ENCODE measurements at places on chromosomes 11 and 22.

- peak; percentile 41 for DNase-seq
Observed at GRCh38 chr11:125429174-125429707, 66.8 kb downstream of the FEZ1 start.

DNA sequence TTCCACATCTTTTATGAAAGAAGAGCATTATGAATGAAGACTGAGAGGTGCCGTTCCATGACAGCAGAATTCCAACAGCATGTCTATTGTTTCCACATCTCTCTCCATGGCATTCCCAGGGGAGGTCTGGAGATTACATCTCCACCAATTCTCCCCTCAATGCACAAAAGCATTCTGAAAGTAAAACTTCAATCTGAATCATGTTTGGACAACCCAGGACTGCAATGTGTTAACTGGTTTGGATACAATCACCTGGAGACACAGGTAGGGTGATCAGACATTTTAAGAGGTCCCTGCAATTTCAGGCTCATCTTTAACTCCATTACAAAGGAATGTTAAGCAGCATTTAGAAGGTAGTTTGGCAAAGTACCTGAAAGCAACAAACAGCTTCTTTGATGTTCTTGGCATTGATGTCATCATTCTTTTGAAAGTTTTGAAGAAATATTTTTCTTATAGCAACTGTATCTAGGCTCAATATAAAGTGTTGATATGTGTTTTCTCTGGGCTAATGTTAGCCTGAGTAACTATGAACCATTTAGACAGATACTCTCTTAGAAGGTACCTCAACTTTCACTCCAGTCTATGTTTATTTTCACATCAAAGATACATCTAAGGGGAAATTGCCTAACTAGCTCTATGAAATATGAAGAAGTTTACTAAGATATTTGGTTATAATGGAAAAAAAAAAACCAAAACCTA is 181.4 kb upstream of the MTMR2 start:
- DNase-seq: no peak

DNA sequence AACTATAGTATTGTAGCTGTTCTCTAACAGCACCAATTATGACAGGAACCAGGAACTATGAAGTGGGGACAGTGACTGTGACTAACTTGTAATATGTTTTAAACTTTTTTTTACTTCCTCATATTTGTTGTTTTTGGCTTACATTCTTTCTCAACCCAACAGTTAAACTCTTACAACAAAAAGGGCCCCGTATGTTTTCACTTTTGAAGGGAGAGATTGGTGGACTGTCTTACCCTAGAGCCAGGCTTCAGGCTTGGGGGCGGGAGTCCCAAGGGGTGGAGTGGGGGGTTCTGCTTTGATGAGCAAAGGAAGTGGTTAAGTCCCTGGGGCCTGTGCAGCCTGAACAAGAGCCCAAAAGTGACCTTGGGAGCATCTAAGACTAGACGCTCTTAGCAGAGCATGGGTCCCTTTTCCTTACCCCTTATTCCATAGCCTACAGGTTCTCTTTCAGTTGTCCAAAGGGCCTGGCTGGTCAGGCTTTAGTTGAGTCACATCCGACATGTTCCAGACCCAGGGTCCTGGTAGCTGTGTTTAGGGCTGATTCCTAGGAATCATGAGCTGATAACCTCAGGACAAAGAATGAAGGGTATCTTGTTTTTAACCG is 38.8 kb downstream of the STIM1 start:
- DNase-seq: no peak

- no peak for DNase-seq
Observed at GRCh38 chr11:30758518-30758917, 172.4 kb upstream of the MPPED2 start.

- peak; percentile 37 for DNase-seq
Observed at GRCh38 chr11:111938687-111939160, 1.6 kb downstream of the DIXDC1 start.

DNA sequence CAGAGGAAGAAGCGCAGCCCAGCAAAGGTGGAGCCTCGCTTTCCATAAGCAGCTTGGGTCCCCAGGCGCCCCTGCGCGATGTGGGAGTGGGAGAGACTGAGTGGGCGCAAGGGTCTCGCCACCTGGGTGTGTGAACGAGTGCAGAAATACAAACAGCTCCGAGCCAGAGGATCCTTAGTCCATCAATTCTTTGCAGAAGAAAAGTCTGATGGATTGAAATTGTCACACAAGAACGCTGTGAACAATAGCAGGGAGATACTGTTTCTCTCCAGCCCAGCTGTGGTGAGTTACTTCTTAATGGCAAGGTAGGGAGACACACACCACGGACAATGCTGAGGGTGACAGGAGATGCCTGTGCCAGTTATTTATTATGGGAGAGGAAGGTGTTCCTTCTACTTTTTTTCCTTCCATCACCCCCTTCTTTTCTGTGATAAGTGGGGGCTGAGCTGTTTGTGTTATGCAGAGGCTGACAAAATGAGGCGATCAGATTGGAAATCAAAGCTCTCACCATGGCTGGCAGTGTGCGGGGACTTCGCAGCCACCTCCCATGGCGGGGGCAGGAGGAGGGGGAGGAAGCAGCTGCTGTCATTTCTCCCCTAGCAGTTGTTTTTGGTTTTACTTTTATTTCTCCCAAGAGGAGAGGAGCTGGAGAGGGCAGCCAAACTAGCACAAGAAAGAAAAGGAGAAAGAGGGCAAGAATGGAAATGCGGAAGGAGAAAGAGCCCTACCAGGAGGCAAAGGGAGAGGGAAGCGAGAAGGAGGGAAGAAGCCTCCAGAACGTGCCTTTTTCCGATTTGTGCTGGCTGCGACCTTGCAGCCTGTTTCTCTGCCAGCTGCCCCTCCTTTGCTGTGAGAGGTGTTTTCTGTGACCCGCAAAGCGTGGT is 755.8 kb downstream of the NTM start:
- DNase-seq: no peak

GRCh38 chr11:14042686-14043465 is 80.4 kb downstream of the SPON1 start:
- no peak for DNase-seq

GRCh38 chr11:81237139-81237538 is 1496.5 kb downstream of the FAM181B start:
- DNase-seq: no peak

DNA sequence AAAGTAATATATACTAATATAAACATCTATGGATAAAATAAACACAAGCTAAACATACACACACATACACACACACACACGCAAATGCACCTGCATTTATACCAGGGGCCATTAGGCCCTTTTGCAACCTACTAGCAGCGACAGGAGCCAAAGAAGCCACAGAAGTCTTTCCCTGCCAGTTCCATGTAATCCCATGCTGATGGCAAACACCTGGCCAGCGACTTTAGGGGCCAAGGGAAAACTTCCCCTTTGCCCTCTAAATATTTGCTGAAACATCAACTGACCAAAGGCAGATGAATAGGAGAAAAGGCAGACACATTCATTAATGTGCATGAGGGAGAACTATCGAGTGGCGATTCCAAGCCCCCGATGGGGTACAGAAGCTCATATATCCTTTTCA is 14.8 kb upstream of the P2RY2 start:
- no peak for DNase-seq

GRCh38 chr22:20606041-20606783 is 98.8 kb downstream of the MED15 start:
- peak; percentile 38 for DNase-seq

DNA sequence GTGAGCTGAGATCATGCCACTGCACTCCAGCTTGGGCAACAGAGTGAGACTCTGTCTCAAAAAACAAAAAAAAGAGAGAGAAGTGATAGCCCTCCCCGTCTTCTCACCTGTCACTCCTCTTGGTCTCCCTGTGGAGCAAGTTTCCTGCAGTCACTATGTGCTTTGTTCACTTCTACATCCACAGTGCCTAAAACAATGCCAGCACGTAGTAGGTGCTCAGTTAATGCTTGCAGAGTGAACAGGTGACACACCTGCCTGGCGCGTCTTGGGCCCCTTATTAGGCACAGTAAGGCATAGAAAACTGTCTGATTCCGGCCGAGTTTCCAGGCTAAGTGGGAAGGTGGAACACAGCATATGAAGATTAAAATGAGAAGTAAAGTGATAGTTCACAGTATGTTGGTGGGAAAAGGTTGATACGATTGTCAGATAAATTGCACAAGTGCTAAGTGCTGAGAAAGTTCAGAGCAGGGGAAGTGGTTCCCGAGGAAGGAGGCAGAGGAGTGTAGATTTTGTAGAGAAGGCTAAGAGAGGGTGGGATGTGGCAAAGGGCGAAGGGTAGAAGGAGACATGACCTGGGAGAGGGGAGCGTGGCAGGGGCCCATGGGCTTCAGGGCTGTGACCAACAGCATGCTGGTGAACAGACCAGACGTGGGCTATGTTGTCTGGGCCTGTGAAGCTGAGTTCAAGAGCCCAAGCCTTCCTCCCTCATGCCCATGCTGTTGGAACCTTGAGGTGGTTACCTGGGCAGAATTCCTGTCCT is 41.9 kb downstream of the BCR start:
- no peak for DNase-seq

- peak; percentile 57 for DNase-seq
Observed at GRCh38 chr11:48001438-48002021, 21.2 kb downstream of the PTPRJ start.

- DNase-seq: no peak
Observed at GRCh38 chr22:20015971-20016733, 471 bp downstream of the ARVCF start.

GRCh38 chr11:18958221-18958910 is 19.2 kb upstream of the MRGPRX1 start:
- no peak for DNase-seq

GRCh38 chr22:41078931-41079330 is 13.5 kb upstream of the EP300 start:
- no peak for DNase-seq

- DNase-seq: no peak
Observed at GRCh38 chr11:88489030-88489429, 151.5 kb upstream of the CTSC start.

- DNase-seq: no peak
Observed at GRCh38 chr11:115496892-115497291, 7.3 kb downstream of the CADM1 start.

GRCh38 chr11:43933608-43934551 is 8.6 kb upstream of the C11orf96 start:
- DNase-seq: no peak

GRCh38 chr11:110340436-110340835 is 44.0 kb upstream of the RDX start:
- DNase-seq: no peak
